Activated CD4-positive, CD25-positive, alpha-beta regulatory T cell (primary cell): ENCODE measurements at places on chromosomes 6 and 20.

DNA sequence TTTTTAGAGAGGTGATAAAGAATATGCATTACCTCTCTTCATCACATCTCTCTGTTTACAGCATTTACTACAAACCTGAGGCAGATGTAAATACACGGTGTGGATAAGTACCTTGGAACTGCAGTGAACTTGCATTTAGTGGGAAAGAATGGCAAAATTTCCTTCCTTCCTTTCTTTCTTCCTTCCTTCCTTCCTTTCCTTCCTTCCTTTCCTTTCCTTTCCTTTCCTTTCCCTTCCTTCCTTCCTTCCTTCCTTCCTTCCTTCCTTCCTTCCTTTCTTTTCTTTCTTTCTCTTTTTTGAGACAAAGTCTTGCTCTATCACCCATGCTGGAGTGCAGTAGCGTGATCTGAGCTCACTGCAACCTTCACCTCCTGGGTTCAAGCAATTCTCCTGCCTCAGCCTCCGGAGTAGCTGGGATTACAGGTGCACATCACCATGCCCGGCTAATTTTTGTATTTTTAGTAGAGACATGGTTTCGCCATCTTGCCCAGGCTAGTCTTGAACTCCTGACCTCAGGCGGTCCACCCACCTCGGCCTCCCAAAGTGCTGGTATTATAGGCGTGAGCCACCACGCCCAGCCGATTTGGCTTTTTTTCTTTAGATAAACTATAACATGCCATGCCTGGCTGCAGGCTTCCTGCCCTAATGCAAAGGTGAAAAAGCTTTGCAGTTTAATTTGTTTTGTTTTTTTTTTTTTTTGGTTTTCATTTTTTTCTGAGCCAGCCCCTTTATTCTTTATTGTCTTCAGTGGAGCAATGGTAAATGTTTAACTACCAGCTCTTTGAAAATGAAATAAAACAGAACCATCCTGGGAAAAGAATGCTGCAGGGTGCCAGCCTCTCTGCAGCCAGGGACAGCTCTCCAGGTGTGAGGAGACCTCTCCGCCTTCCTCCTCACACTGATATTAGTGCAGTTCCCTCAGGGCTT, 64.2 kb upstream of the NEDD9 start:
- no peak for DNase-seq

GRCh38 chr6:35083507-35083906, 57.6 kb downstream of the TCP11 start:
- DNase-seq: no peak

GRCh38 chr20:10006447-10007090, 28.2 kb upstream of the ANKEF1 start:
- DNase-seq: no peak

GRCh38 chr20:58719258-58719657, 26.7 kb downstream of the NPEPL1 start:
- no peak for DNase-seq

DNA sequence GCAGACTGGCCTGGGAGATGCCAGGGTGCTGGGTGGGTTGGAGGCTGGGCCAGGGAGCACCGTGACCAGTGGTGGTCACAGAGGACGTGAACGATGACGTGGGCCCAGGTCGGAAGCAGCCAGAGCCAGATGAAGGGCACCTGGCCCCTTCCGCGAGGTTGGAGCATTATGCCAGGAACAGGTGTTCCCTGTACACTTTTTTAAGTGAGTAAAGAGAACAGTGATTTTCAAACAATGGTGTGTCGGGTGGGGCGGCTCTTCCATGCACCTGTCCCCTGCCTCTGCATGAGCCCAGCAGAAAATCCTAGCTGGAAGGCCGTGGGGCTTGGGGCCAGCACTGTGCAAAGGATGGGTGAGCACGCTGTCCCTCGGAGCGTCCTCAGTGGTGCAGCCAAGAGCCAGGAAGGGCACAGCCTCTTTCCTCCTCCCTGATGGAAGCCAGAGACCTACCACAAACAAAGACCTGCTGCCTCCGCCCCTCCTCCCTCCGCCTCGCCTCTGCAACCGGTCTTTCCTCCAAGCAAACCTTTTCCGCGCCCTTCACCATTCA, 350.5 kb downstream of the ZFAND3 start:
- DNase-seq: no peak

GRCh38 chr6:100996409-100996808, 115.3 kb upstream of the ASCC3 start:
- no peak for DNase-seq

DNA sequence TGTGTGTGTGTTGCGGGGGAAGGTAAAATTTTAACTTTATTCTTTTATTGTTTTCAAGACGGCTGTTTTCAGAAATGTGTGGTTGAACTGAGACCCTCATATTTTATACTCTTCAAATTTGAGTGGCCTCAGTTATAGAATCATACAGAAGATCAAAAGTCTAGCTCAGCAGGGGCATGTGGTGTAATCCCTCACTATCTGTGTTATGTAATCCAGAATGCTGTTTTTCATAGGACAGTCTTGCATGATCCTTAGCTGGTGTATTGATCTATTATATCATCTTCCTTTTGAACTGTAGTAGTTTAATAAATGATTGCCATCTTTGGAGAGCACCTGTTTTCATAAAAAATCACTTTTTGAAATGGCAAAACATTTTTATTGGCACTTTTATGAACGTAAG, 1.4 kb downstream of the PLCB4 start:
- DNase-seq: no peak

DNA sequence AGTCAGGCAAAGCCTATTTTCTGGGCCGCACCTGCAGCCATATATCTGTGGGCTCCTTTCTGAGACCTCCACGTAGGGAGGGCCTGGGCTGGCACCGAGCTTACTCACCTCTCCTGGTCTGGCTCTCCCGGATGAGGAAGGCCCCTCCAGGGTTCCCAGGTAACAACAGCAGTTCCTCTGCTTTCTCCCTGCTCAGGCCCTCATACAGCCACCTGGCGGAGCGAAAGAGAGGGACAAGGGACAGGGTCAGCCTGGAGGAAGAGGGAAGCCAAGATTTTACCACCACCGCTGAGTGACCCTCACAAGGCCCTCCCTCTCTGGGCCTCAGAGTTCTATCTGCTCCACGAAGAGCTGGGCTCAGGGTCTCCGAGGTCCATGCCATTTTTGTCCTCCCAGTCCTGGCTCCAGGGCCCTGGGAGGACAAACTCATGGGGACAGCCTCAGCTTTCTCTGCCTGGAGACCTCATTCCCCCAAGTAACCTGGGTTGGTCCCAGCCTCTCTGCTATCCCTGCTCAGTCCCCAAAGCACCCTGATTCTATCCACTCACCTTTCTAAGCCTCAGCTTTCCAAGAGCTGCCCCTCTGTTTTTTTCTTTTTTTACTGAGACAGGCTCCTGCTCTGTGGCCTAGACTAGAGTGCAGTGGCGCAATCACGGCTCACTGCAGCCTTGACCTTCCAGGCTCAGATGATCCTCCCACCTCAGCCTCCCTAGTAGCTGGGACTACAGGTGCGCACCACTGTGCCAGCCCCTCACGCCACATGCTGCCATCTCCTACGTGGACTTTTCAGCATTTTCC, 13.3 kb downstream of the SLA2 start:
- no peak for DNase-seq

DNA sequence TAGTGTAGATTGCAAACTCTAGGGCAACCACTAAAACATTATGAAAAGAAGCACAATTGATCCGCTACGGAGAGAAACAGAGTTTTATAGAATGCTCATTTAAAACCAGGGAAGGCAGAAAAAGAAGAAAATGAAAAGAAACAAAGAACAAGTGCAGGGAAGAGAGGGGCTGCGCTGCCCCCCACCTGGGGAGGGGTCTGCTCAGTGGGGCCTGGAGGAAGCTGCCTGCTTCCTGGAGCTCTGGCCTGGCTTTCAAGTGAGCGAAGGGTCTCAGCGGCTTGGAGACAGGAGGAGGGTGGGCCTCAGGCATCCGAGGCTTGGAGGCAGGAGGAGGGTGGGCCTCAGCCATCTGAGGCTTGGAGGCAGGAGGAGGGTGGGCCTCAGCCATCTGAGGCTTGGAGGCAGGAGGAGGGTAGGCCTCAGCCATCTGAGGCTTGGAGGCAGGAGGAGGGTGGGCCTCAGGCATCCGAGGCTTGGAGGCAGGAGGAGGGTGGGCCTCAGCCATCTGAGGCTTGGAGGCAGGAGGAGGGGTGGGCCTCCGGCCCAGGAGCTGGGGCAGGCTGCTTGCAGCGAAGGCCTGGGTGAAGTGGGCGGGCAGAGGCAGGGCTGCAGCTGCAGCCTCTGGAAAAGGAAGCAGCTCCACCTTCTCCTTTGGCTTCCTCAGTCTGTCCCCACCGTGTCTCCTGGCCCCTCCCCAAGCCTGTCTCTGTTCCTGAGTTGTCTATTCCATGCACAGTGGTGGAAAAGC, 406.3 kb downstream of the TAF4 start:
- no peak for DNase-seq

DNA sequence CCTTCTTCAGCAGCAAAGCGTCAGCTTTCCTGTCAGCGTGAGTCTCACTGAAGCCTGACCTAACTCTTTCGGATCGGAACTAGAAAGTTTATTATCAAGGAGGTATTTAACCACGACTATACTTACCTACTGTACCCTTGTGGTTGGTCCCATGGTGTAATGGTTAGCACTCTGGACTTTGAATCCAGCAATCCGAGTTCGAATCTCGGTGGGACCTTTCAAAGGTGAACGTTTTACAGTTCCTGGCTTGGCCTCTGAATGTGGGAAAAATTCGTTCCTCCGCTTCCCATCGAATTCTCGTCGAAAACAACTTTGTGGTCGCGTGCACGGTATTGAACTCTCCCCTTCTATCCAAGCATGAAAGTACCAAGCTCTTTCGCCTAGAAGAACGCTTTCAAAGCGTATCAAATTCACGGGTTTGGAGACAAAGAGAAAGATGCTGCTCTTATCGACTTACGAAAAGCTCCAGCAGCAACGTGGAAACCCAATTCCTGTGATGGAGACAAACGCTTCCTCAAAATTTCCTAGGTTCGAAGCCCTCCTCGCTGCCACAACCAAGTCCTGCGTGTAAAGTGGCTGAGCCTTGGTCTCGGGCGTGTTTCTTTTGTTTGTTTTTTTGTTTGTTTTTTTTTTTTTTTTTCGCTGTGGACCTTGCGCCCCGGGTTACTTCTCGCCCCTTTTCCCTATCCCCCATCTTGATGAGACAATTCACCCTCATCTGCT, 63.7 kb downstream of the GPX5 start:
- no peak for DNase-seq

GRCh38 chr20:8242066-8242465, 110.0 kb downstream of the PLCB1 start:
- no peak for DNase-seq

- DNase-seq: no peak
Observed at GRCh38 chr6:132198896-132199295, 202.4 kb downstream of the MOXD1 start.

DNA sequence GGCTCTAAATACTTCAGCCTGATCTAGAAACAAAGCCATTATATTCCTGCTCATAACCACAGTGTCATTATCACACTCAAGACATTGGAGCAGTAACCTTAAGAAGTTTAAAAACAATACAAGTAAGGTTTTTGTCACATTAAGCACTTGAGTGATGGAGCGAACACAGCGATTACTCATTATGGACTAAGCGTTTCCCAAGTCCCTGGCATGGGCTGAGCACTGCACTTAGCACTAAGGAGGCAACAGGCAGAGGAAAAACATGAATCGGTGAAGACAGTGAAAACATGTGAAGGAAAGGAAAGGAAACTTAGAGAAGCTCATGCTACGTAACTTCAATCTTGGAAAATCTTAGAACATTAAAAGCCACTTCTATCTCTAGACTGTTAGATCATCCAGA, 108.7 kb downstream of the SLC24A3 start:
- no peak for DNase-seq

DNA sequence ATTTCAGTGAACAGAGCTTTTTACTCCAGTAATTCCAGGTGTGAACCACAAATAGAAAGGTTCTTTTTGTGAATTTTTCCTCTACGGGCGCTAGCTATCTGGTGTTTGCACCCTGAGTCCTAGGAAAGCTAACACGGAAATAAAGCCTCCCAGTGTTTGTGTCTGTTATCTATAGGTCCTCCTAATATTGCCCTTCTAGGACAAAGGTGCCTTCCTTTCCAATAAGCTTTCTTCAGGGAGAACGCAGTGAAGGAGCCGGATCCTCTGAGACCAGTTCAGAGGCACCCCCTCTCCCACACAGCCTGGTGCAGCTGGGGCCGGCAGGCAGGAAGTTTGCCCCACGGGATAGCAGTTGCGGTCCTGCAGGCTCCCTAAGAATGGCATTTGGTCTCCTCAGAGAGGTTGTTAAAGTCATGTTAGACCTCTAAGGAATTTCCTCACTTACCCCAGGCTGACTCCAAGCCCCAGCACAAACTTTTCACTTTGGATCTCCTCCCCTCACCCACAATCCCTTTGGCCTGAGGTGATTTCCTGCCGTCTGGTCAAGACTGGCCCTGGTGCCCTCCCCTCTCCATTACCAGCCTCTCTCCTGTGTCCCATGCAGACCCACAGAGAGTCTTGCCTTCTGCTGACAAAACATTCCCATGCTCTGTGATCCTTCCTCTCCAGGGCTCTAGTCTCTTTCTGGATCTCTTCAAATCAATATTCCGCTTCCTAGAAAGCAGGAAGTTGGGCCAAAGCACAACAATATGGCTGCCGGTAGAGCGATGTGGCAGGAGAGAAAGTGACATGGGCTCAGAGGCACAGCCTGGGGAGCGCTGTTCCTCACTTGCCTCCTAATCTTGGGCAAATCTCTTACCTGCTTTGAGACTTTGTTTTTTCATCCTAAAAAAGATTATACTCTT, 126.0 kb downstream of the MOXD1 start:
- no peak for DNase-seq

GRCh38 chr6:108920751-108921150, 72.5 kb downstream of the ARMC2 start:
- no peak for DNase-seq

DNA sequence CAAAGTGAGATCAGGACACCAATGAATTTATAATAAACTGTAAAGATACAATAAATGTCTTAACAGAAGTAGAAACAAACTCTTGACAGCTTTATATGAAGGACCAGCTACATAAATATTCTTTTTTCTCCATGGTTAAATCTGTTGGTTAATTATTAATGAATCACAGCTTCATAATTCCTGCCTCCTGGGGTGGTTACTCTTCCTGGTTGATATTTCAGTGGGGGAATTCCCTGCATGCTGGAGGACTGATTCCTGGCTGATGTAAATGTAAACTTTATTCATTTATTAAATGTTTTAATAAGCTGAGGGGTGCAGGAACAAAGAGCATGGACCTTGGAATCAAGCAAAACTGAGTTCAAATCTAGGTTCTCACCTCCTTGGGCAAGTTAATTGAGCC, 16.2 kb upstream of the RCAN2 start:
- DNase-seq: no peak

DNA sequence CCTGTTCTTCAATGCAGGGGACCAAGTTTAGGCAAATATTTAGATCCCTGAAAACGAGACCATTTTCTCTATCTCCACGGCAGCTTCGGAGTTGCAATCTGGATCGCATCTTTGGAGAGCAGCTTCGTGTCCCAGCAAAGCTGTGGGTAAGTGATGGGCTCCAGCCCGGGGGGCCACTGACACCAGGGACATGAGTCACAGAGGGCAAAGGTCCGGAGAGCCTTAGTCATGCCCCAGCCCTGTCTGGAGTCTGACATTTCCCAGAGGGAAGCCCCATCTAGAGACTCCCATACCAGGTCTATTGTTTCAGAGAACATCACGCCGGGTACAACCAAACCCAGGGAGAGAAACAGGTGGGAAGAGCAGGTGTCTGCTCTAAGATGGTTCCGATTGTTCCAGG, 95.9 kb downstream of the NFATC2 start:
- no peak for DNase-seq
